ENCODE measurements at places on chromosomes 16 and 17.

GRCh38 chr17:37090941-37091340, 142.2 kb downstream of the AATF start:
- DNase-seq, result no peak

DNA sequence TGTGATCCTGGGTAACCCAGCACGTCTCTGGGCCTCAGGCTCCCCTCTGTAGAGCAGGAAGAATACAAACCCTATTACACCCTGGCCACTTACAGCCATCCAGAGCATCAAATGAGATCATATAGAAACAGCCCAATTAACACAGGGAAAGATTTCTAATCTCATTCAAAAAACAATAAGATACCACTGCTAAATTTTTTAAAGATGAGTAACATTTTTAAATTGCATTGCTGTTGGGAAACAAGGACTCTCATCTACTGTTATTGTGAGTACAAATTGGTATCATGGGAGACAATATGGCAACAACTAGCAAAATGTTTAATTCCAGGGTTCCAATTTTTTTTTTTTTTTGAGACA, 41.1 kb downstream of the SRL start:
- DNase-seq, result no peak

DNA sequence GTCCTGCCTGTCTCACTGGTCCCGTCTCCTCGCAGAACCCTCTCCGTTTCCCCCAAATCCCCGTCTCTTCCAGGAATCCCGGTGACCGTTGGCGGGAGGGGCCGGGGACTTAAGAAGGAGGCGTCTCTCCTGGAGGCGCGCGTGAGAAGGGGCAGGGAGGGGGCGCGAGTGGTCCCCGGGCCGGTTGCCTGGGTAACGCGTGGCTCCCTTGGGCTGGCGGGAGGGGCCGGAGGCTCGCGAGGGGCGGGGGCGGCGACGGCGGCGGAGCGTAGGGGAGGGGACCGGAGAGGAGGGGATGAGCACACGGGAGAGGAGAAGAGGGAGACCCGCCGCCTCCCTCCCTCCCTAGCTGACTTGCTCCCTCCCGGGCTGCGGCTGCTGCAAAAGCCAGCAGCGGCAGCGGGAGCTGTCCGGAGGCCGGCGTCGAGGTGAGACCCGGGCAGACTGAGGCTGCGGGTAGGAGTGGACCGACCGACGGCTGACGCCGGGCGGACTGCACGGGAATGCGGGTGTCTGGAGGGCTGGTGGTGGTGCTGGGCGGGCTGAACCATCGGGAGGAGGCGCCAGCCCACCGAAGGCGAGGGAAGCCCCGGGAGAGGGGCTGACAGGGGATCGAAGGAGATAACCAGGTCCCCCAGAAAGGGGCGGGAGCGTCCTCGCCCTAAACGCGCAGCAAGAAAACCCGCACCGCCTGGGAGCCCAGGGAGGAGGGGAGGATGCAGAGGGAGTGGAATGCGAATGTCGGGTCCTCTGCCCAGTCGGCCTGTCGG, at the start of gene PRRT2:
PRRT2 (plus strand) TSS at position 298 of the 770 bp plus-strand sequence. CDS start 862 bp downstream, outside the sequence.
- no peak for DNase-seq

- no peak for DNase-seq
Observed at GRCh38 chr17:78323826-78324390, 36.0 kb downstream of the SOCS3 start.

DNA sequence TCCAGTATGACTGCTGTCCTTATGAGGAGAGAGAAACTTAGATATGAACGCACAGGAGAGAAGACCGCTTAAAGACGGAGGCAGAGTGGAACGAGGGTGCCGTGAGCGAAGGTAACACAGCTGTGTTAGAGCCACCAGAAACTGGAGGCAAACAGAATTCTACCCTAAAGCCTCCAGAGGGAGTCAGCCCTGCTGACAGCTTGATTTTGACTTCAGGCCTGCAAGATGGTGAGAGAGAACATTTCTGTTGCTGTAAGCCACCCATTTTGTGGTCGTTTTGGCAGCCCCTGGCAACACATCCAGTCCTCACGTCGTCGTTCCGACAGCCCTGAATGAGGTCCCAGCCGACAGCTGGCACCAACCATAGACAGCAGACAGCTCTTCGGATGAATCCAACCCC, 2.8 kb upstream of the SPATA2L start:
- no peak for DNase-seq

DNA sequence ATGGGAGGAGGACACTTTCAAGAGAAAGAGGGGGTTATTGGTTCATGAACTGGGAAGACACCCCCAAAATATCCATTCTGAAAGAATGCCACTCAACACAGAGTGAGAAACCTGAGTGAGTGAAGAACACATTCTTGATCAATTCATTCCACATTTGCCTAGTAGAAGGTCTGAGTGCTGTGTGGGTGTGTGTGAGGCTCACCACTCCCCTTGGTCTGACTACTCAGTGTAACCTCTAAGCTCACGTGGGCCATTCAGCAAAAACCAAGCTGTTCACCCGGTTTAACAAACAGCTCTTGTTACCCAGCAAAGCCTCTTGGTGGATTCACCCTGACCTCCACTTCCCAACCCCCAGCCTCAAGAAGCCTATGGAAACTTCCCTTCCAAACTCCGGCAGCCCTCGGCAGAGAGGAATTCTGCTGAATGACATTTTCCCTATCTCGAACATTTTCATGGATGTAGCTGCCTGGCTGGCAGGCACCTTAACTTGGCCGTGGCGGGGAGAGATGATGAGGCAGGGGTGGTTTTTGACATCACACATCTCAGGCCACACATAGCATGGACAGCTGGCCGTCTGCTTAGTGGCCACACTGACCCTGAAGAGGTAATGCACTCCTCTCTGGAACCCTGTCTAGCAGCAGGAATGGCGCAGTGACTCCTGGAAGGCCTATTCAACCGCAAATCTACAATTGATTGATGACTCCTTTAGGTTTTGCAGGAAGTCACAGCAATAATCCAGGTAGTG, 11.6 kb downstream of the ST6GALNAC1 start:
- no peak for DNase-seq

- no peak for DNase-seq
Observed at GRCh38 chr16:12186774-12187335, 210.3 kb downstream of the SNX29 start.

All from activated naive CD8-positive, alpha-beta T cell treated with anti-CD3 and anti-CD28 coated beads, Interleukin-2, amount 50 U/mL, for 16 hours (primary cell).